ENCODE measurements at places on chromosomes 2 and 18. TPM values are rescaled to one million over a fixed set of nuclear protein-coding genes. Genes with fewer than 3 reads are reported as not detected.

E2F6 gene
- 9.5 TPM for total RNA-seq

GRCh38 chr2:218547978-218548377 is 20.2 kb downstream of the USP37 start:
- DNase-seq = no peak

ASB18 gene
- total RNA-seq = not detected

DSG1 gene
- total RNA-seq = 60.2 TPM
